ENCODE measurements at places on chromosomes 1 and 21.
A peak's percentile ranks its signal among the peaks of the same experiment; 100 is the strongest.

GRCh38 chr1:40315795-40316594 is 1.1 kb downstream of the COL9A2 start:
- no peak for DNase-seq

- DNase-seq = no peak
These were observed 532.3 kb upstream of the USP24 start for GRCh38 chr1:55747408-55747841.

DNA sequence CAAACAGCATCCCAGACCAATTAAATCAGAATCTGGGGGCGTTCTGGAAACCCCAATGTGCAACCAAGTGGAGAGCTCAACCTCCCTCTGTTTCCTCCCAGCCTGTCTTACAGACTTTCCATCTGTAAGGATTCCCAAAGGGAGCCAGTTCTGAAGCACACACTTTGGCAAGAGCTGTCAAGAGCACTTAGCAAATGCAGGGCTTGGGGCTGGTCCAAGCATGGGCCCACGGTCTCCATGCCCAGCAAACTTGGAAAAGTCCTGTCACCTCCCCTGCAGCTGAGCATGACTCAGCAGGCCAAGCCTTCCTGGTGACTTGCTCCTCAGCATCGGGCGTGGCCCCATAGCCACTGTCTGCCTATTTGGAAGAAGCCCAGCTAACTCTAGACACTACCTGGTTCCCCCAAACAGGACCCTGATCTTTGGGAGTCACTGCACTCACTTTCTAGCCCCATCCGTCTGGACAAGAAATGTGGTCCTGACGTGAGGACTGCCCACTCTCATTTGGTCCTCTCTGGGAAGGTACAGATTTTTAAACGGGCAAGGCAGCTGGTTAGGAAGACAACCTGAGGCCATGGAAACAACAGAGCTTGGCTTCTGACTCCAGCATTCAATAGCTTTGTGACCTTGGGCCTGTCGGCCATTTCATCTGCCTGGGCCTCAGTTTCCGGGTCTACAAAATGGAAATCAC is 16.9 kb downstream of the SLC2A1 start:
- peak; percentile 92 for DNase-seq

DNA sequence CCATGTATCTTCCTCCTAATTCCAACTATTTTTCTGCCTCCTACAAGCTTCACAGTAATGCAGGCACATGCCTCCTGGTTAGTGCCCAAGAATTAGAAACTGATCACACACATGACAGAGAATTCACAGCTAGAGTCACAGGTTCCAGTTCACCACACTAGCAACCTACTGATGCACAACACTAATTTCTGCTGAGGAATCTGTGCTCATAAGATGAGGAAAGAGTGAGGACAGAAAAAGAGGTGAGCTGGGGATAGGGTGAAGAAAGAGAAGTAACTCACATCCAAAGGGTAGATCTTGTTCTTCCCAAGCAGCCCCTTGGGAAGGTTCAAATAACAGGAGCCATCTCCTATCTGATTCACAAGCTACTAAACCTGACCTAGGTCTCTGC is 61.3 kb downstream of the PUM1 start:
- DNase-seq = no peak

DNA sequence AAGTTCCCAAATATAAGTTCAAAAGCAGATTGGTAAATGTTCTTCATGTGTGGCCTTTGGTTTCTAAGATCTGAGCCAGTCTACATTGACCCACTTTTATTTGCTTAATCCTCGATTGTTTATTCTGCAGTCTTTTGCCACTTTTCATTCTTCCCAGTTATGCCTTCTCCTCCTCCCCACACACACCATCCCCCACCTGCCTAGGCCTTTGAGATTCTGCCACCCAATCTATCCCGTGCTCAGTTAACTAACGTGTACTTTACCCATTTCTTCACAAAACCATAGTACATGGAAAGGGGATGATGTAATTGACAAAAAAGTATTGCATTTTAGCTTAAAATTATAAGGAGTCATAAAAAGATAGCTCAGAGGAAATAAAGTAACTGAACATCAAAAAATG is 3.7 kb downstream of the CFH start:
- no peak for DNase-seq

DNA sequence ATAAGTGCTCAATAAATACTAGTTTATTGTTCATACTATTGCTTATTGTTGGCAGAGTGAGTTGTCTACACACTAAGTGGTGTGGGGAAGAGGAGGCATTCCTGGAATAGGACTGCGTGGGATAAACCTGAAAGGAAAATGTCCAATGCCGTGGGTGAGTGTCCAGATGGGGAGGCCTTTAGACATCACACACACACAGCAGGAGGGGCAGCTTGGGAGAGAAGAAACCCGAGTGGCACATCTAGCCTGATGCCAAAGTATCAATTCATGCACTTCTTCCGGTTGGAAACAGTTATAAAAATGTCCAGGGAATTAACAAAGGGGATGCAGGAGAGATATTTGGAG is 27.3 kb downstream of the CCN1 start:
- no peak for DNase-seq

- DNase-seq = no peak
These were observed 135.8 kb downstream of the VAV3 start for GRCh38 chr1:107829036-107829770.

DNA sequence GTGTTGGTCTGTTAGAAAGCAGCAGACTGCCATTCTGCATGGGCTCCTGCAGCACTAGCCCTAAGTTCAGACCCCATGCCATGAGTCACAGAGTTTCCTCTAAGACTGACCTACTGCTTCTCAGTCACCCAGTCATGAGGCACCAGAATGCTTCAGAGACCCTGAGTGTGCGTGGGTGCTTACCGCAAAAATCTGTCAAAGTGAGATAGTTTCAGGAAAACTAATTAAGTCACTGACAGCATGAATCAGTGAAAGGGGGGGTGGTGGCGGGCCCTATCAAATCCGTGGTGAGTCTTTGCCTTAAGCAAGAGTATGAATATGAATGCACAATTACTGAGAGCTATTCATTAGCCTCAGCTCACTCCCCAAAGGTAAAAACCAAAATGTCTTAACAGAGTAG is 98.1 kb downstream of the KCTD3 start:
- no peak for DNase-seq

GRCh38 chr21:31078796-31079195 is 40.5 kb upstream of the KRTAP19-8 start:
- no peak for DNase-seq

- DNase-seq = no peak
These were observed 36.2 kb upstream of the MRPS6 start for GRCh38 chr21:34037009-34037795.

DNA sequence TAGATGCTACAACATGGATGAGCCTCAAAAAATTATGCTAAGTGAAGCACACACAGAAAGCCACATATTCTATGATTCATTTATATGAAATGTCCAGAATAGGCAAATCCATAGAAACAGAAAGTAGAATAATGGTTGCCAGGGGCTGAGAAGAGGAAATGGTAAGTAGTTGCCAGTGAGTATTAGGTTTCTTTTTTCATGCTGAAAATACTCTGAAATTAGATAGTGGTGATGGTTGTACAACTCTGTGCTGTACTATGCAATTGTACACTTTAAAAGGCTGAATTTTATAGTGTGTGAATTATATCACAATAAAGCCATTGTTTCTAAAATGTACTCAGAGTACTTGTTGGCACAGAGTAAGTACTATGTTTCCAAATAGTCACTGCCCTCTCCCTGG is 15.5 kb upstream of the GFI1 start:
- DNase-seq = peak; percentile 82

DNA sequence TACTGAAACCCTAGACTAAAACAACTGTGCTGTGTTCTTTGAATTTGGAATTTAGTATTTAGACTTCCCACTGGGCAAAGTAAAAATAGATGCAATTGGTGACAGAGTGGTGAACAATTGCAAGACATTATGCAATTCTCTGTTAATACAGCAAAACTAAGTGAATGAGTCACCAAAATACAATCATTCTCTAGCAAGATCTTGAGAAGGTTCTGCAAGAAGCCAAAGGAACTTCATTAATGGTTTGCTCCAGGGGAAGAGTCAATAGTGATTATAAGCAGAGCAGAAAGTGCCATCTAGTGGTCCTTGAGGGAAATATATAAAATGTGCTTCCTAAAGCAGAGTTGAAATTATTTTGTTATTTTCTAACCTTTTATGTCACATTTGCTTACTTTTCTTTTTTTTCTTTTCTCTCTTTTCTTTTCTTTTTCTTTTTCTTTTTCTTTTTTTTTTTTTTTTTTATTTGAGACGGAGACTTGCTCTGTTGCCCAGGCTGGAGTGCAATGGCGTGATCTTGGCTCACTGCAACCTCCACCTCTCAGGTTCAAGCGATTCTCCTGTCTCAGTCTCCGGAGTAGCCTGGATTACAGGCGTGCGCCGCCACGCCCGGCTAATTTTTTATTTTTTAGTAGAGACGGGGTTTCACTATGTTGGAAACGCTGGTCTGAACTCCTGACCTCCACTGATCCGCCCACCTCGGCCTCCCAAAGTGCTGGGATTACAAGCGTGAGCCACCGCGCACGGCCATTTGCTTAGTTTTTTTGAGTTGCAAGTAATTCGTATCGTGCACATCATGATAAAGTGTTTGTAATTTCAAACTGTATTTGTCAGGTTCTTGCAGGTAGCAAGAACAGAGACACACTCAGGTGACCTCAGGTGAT is 99.2 kb downstream of the CTH start:
- DNase-seq = peak; percentile 94

DNA sequence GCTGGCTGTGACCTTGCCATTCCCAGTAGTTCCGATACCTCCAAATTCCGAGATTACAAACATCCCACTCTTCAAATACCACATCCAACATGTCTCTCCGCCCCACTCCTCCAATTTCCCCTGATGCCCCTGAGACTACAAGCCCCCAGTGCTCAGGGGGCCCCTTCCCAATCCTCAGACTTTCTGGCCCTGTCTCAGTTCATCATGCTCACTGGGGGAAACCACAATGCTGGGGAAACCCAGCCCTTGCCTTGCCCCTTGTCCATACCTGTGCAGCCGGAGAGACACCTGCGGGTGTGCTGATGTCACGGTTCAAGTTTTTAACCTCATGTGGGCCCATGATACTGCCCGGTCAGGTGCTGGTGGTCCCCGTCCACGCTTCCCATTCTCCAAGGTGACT is 226.6 kb downstream of the CAMTA1 start:
- no peak for DNase-seq

- DNase-seq = peak; percentile 80
These were observed 263.9 kb upstream of the KAZN start for GRCh38 chr1:14334336-14335176.

GRCh38 chr1:232987046-232987773 is 36.8 kb downstream of the NTPCR start:
- no peak for DNase-seq

DNA sequence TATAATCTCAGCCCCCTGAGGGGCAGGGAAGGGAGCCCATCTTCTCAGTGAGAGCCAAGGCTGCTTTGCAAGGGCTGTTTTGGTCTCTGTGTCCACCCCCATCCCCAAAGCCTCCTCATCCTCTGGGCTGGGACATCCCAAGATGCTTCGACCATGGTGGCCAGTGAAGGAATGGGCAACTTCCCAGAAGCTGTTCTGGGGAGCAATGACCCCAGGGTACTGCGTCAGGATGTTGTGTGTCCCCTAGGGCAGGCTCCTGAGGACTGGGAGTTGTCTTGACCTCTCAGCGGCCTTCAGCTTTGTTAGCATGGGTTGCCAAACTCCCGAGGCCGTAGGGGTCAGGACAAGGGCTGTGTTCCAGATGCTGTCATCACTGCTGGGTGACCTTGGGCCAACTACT is 238.4 kb upstream of the POU3F1 start:
- DNase-seq = no peak

DNA sequence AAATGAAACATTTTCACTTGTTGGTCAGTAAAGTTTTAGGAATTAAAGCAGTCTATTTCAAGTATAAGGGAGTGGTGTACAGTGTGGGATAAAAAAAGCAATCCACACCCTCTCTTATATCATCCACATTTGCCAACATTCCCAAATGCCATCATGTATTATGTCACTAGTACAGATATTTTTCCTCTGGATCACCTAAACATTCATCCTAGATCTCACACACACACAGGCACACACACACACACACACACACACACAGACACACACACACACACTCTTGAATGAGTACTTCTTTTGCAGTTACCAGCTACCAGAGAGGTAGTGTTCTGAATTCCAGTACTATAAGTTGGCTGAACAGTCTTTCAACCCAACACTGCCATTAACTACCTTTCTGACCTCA is 1369.1 kb upstream of the ADGRL4 start:
- no peak for DNase-seq

DNA sequence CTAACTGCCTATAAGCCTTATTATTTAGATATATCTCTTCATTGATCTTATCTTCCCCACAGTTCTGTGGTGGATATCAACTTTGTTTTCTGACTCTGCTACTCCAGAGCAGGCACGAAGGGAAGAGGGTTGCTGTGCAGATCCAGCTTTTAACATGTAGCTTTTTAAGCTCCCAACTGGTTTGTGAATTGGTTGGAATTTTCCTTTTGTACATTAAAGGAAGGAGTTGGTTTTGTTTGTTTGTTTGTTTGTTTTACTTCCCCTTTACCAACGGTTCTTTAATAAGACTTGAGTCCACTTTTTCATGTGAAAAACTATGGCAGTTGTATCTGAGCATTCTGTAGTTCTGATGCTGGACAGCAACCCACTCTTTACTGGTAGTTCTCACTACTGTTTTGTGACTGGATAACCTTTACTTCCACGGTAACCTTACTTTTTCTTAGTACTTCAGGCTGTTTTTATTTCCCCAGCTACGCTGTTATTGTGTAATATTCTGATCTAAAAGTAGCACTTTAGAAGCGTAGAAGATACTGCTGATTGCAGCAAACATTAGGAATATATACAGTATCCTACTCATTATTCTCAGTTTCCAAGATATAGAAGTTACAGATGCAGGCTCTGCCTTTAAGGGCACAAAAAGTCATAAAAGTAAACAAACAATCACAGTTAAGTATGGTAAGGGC is 1.6 kb downstream of the GNPAT start:
- DNase-seq = peak; percentile 23

GRCh38 chr1:27011976-27012563 is 580 bp downstream of the TENT5B start:
- no peak for DNase-seq

- DNase-seq = no peak
These were observed at the start of gene CNR2 for GRCh38 chr1:23913212-23913880. Gene CNR2, minus strand, starts transcription at chr1:23913362. Its CDS starts 37,745 bp downstream, at chr1:23875617.

- no peak for DNase-seq
These were observed 100.7 kb downstream of the SLC16A1 start for GRCh38 chr1:112855152-112855828.

DNA sequence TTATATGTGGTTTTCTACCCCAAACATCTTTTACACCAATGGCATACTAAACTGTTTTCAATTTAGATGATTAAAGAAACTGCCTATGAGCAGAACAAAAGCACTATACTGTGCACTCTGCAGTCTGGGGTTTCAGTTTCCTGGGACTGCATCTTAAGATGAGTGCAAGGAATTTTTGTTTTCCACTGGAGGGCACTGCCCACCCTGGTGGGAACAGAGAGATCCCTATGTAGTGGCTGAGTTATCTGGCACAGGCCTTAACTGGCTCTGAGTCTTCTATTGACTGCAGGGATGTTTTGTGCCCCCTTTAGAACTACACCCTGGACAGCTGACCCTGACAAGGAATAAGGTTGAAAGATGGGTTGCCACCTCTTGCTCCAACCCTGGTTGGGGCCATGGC is 12.0 kb downstream of the PROK1 start:
- peak; percentile 39 for DNase-seq

GRCh38 chr1:239956263-239956662 is 135.4 kb upstream of the FMN2 start:
- no peak for DNase-seq
